ENCODE measurements at places on chromosomes 4 and X.

DNA sequence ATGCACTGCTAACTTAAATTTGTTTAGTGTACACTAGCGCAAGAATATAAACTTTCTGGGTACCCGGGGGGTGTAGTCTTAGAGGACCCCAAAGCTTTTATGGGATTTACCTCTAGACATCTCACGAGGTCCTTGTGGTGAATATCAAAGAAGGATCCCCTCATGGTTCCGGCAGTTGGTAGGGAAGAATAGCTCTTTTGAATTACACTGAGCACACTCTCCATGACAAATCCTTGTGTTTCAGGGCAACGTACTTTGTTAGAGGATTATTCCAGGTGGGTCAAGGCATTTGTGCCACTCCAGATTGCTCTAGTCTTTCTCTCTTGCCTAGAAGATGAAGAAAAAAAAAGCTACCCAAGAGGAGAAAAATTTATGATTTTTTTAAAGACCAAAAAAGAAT lies 387.6 kb downstream of the PDHA2 start:
- no peak for DNase-seq

DNA sequence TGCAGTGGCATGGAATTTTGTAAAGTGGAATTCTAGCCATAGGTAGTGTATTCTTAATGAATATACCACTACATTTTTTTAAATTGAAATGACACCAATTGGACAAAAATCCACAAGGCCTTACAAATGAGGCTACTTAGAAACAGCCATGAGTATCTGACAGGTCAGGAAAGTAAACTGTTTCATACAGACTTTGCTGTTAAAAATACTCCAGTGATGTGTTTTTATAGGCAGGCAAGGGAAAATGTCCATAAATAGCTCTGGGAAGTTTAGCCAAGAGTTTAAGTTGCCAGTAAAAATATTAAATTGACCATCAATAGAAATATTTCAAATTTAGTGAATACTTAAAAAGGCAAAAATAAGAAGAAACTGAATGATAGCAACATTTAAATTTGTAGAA lies 41.8 kb upstream of the PDLIM5 start:
- DNase-seq, result no peak

- no peak for DNase-seq
These were observed 153.3 kb upstream of the TENT5D start for GRCh38 chrX:80266979-80267378.

DNA sequence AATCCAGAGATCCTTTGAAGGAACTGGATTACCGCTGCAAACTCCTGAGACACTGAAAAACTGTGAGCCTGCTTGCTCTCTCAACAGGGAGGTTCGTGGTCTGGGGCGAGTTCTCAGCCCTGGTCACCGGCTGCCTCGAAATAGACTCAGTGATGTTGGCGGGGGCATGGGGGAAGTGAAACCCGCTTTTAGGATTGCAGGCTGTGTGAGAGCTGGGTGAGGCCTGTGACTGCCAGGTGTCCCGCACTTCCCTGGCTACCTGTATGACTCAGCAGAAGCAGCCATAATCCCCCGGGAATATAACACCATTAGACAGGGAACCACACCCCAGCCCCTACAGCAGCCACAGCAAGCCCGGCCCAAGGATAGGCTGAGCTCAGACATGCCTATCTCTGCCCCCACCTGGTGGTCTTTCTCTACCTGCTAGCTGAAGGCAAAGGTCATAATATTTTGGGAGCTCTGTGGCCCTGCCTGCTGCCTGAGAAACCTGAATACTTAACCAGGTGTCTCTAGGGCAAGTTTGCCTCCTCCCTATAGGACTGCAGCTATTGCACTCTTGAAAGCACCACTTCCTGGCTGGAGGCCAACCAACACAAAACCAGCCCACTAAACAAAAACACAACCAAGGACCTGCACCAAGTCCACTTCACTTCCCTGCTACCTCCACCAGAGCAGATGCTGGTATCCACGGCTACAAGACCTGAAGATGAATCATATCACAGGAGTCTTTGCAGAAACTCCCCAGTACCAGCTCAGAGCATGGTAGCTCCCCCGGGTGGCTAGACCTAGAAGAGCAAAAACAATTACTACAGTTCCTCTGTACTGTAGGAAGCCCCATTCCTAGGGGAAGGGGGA lies 202.0 kb downstream of the RRAGB start:
- DNase-seq, result no peak

DNA sequence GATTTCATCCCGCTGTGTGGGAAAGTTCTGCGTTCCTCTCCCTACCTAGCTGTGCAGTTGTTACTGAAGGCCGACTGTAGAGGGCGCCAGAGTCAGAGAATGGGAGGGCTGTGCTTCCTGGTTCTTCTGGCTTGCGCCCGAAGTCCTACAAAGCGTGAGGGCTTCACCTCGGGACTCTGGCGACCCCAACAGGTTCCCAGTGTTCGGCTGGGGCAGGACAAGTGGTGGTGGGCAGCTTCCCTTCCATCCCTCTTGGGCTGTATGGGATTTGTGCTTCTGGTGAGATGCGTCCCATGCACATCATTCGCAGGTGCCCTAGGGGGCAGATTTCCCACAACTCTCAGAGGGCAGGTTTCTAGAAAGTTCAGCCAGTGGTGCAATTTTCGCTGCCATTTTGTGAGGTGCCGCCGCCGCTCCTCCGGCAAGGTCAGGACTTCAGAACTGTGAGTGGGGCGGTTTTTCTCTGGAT lies 27.3 kb downstream of the CT45A1 start:
- no peak for DNase-seq

- DNase-seq, result no peak
These were observed 173.5 kb downstream of the NPFFR2 start for GRCh38 chr4:72205298-72205697.

All from substantia nigra (tissue), 51 donors.